Stimulated activated CD4-positive, alpha-beta T cell treated with anti-CD3 and anti-CD28 coated beads, Interleukin-15, amount 100 ng/mL, for 48 hours (primary cell): ENCODE measurements at places on chromosomes 6 and 20.

DNA sequence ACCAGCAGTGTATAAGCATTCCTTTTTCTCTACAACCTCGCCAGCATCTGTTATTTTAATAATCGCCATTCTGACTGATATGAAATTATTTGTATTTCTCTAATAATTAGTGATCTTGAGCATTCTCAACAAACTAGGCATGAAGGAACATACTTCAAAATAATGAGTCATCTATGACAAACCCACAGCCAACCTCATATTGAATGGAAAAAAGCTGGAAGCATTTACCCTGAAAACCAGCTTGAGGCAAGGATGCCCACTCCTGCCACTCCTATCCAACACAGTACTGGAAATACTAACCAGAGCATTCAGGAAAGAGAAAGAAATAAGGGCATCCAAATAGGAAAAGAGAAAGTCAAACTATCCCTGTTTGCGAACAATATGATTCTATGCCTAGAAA is 390.6 kb upstream of the ID4 start:
- no peak for DNase-seq

DNA sequence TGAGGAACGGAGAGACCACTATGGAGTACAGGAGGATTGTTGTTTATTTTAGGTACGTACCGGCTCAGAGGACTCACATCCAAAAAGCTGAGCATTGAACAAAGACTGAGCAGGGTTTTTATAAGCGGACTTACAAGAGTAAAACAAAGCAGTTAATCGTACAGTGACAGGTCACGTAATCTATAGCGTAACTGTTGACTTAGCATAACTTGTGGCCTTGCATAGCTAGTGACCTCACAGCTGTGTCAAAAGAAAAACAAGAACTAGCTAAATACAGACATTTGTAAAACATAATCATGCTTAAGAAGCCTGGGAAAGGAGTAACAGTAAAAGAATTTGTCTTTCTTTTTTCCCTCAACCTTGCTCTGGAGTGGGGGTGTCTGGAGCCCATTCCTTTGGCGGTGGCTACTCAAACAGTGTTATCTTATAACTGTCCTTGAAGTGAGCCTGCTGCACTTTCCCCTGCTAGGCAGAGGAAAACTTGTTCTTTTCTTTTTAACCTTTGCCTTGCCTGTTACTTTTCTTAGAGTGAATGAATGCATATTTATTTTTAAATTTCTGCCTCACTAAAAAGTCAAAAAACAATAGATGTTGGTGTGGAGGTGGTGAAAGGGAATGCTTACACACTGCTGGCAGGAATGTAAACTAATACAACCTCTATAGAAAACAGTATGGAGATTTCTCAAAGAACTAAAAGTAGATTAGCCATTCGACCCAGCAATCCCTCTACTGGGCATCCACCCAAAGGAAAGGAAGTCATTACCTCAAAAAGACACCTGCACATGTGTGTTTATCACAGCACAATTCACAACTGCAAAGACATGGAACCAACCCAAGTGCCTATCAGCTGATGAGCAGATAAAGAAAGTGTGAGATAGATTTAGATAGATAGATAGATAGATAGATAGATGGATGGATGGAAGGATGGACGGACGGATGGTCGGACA is 109.0 kb downstream of the TAF4 start:
- DNase-seq: no peak

DNA sequence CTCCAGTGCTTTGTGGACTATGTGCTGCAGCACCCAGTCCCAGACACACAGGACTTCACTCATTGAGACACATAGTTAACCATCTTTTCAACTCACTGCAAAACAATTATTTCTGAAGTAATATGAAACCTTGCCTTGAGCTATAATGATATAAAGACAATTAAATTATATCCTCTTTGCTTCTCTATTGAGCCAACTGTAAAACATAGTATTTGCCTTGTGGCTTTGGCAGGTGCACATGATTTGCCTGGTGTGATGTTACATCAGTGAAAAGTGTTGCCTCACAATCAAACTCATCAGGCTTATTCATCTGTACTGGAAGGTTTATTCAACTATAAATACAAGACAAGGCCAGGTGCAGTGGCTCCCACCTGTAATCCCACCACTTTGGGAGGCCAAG is 80.6 kb downstream of the NCOA7 start:
- no peak for DNase-seq

GRCh38 chr6:15399641-15400470 is 154.0 kb downstream of the JARID2 start:
- DNase-seq: no peak

GRCh38 chr6:18368277-18369105 is 18.7 kb upstream of the RNF144B start:
- DNase-seq: no peak

- no peak for DNase-seq
These were observed 69.7 kb downstream of the RFPL4B start for GRCh38 chr6:112416866-112417265.

DNA sequence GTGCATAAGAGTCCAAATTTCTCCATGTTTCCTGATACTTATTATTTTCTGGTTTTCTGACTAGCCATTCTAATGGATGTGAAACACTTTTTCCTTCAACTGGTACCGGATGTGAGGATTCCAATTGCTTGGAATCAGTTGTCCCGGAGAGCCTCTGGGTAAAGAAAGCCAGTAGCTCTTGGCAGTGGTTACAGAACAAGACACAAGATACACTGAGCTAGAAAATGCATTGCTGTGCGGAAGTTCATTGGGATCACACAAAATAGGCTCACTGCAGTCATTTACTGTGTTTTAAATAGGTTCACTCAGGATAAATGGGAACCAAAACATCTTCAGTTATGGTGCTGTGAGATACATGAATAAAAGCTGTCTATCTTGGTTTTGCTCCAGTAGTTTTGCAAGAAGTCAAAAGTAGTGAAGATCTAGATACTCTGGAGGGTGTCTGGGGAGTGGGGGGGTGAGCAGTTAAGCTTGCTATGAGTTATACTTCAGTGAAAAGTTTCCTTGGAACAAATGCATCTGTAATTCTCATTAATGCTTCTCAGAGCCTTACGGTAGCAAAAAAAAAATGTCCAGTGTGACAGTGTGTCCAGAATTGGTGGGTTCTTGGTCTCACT is 54.4 kb upstream of the RNF182 start:
- DNase-seq: no peak

DNA sequence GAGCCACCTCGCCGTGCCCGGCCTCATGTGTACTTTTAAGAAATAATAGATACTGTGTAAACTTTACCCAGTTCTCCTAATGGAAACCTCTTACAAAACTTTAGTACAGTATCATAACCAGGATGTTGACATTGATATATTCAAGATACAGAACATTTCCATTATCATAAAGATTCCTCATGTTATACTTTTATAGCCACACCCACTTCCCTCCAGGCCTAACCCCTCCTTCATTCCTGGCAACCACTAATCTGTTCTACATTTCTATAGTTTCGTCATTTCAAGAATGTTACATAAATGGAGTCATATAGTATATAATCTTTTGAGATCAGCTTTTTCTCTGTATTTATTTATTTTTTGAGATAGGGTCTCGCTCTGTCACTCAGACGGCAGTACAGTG is 52.6 kb upstream of the SALL4 start:
- DNase-seq: no peak

DNA sequence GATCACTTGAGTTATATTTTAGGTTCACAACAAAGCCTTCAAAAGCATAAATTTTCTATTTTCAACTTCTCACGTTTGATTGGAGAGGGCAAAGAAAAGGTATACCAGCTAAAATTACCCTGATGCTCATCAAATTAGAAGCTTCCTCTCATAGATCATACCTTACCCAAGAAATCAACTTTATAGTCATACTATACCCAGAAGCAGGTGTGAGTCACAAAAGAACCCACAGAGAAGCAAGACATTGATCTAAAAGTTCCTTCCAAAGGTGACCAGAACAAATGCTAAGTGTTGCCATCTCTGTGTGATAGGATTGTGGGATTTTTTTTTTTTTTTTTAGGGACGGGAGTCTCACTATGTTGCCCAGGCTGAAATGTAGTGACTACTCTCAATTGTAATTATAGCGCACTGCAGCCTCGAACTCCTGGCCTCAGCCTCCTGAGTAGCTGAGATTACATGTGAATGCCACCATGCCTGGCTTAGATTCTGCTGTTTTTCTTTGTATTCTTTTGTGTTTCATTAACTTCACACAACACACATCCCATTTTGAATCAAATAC is 3.3 kb downstream of the EIF2S2 start:
- DNase-seq: no peak

GRCh38 chr20:46631212-46631869 is 19.9 kb downstream of the SLC13A3 start:
- no peak for DNase-seq

GRCh38 chr20:37538003-37538402 is 10.3 kb upstream of the BLCAP start:
- no peak for DNase-seq

- no peak for DNase-seq
These were observed 5.9 kb upstream of the CST3 start for GRCh38 chr20:23643659-23644058.

- DNase-seq: no peak
These were observed 497.0 kb downstream of the MAFB start for GRCh38 chr20:40192081-40192480.

DNA sequence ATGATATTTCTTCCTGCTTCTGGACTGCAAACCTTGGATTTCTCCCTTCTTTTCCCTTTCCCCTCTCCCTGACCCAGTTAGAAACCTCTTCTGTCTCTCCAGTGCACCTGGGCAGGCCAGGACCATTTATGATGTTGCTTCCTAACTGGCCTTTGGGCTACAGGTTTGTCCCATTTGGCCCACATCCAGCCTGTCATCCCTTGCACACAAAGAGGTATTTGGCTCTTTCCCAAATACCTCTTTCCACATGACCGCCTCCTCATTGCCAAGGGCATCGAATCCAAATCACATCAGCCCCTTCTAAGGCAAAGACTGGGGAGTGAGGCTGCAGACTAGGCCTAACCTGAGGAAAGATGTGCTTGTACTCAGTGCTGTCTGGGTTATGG is 13.6 kb downstream of the FGD2 start:
- DNase-seq: no peak

- DNase-seq: no peak
These were observed 229.2 kb downstream of the EPM2A start for GRCh38 chr6:145506136-145506535.

GRCh38 chr20:35240083-35240810 is 13.8 kb downstream of the MMP24 start:
- DNase-seq: no peak

GRCh38 chr6:147711476-147711875 is 203.0 kb downstream of the SAMD5 start:
- DNase-seq: no peak

DNA sequence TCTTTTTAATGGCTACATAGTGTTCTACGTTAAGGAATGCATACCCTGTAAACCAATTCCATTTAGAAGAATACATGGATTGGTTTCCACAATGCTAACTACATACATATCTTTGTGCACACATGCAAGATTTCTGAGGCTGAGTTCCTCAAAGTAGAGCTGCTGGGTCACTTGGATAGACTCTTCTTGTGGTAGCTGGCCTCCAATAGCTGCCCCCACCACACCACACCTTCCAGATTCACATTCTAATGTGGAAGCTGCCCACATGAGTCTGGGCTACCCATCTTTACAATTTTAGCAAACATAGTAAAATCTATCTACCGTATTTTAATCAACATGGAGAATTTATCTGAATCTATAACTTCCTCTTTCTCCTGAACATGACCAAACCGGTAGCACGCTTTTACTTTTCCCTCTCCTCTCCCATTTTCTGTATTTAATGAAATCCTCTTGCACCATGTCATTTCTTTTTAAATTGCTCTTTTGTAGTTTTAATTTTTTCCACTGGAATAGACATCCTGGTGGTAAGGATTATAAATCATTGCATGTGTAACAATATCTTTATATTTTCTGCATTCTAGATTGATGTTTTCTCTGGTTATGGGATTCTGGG is 74.7 kb upstream of the CITED2 start:
- DNase-seq: no peak

GRCh38 chr6:42512579-42512978 is 51.2 kb upstream of the UBR2 start:
- no peak for DNase-seq

- DNase-seq: peak; percentile 22
These were observed 60.9 kb downstream of the RPRD1B start for GRCh38 chr20:38094373-38094891.

- no peak for DNase-seq
These were observed 738.8 kb downstream of the HDGFL1 start for GRCh38 chr6:23308166-23308565.

DNA sequence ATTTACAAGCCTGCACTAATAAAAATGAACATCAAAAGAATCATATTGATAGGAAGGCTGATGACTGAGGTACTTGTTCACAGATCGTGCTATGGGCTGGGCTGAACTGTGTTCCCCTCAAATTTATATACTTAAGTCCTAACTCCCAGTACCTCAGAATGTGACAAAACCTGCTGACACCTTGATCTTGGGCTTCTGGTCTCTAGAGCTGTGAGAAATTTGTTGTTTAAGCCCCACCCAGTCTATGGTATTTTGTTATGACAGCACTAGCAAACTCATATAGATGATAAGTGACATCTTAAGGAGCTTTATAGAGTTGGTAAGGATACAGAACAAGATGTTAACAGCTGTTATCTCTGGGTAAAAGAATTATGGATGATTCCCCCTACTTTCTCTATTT is 13.8 kb downstream of the UBE2V1 start:
- DNase-seq: no peak

DNA sequence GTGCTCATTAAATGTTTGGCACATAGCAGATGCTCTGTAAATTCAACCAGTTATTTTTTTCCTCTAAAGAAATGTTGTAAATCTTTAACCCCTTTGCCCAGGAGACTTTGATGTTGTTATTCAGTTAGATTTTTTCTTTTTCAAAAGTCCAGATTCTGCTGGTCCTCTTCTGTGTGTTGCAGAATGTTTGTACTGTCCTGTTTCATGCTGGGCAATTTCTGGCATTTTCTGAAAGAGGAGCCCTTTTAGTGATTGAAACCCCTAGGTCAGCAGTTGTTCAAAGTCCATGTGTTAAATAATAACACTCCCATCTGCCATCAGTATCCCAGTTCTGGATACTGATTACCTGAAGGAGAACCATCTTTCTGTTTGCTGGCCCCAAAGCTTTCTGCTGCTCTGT is 1.3 kb upstream of the SLC17A1 start:
- no peak for DNase-seq

- no peak for DNase-seq
These were observed 229.3 kb downstream of the QKI start for GRCh38 chr6:163643866-163644265.

GRCh38 chr6:94272327-94272726 is 853.0 kb upstream of the EPHA7 start:
- DNase-seq: no peak

GRCh38 chr6:14129575-14129974 is 12.0 kb downstream of the CD83 start:
- DNase-seq: no peak

GRCh38 chr20:52003415-52003814 is 188.2 kb downstream of the ZFP64 start:
- no peak for DNase-seq

- DNase-seq: no peak
These were observed 13.2 kb upstream of the SSTR4 start for GRCh38 chr20:23021951-23022350.
